ENCODE measurements at places on chromosomes 7 and 10. TPM values are rescaled to one million over a fixed set of nuclear protein-coding genes. Genes with fewer than 3 reads are reported as not detected.

GRCh38 chr7:3753868-3754267 is 452.8 kb downstream of the SDK1 start:
- DNase-seq: peak; percentile 41

- no peak for DNase-seq
Observed at GRCh38 chr10:6023661-6024333, 38.4 kb downstream of the IL2RA start.

- no peak for DNase-seq
Observed at GRCh38 chr10:8636371-8636770, 581.9 kb downstream of the GATA3 start.

GRCh38 chr10:34109952-34110702 is 705.0 kb downstream of the PARD3 start:
- no peak for DNase-seq

DNA sequence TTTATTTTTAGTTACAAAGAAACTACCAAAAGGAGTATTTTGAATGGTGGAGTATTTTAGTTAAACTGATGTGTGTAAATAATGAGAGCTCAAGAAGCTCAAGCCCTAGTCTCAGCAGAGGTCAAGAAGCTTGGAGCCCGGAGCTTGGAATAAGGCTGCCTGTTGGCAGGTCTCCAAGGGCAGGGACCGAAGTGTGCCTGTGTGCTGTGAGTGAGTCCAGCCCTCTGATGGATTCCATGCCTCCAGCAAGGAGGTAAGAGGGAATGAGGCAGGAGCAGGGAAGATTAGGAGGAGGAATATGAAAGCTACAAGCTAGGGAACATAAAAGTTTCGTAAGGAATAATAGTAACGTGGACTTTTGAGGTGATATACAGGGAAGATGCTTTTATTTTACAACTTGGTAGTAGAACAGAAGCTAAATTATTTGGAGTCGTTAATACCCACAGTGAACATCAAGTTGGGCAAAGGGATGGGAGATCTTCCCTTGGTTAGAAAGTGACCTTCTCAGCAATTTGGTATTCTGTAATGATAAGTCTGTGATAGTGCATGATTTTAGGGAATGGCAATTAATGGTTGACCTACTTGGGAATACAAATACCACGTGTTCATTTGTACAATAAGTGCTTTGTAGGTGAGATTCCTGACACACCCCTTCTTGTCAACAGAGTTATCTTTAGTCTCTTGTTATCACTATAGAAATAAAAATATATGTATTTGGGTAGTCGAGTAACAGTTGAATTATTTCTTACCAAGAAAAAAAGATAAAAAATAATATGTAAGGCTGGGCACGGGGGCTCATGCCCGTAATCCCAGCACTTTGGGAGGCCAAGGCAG is 4.6 kb downstream of the SEC23IP start:
- no peak for DNase-seq

Gene TMEM130
- total RNA-seq: 1.3 TPM

- DNase-seq: peak; percentile 62
Observed at GRCh38 chr7:69334701-69335100, 263.6 kb upstream of the AUTS2 start.

Gene GPR26
- total RNA-seq: not detected

Gene HKDC1
- total RNA-seq: 0.10 TPM

Gene EFCAB10
- total RNA-seq: not detected

DNA sequence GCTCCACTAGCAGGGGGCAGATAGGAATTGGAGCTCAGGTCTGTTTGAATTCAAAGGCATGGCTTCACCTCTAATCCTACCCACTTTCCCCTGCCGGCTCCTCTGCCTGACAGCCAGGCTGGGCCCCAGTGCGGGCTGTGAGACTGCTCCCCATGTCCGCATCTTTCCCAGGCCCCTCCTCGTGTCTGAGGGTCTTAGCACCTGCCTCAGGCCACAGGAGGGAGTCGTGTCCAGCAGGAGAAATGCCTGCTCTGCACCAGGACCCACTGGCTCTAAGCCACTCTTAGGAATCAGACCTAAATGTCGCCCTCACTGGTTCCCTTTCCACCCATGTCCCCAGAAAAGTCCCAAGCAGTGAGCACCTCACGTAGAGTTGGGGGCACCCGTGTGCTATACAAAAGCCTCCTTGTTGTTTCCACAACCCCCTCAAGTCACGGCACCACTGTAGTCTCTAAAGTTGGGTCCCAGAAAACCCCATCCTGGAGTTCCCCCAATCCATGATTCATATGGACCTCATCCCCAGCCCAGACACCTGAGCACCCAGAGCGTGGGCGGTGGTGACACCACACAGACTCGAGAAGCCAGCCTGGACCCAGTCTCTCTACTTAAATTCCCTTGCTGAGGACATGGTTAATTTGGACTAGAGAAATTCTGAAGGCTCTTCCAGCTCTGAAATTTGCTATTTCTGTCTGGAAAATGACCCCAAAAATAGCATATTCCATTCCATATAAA is 466.4 kb upstream of the ZMIZ1 start:
- DNase-seq: no peak

Gene STRIP2
- 1.9 TPM for total RNA-seq

Measured in skin of body (tissue), 3 donors.